ENCODE measurements at places on chromosomes 6 and 20.

GRCh38 chr6:128493877-128494276 is 26.5 kb downstream of the PTPRK start:
- DNase-seq: no peak

DNA sequence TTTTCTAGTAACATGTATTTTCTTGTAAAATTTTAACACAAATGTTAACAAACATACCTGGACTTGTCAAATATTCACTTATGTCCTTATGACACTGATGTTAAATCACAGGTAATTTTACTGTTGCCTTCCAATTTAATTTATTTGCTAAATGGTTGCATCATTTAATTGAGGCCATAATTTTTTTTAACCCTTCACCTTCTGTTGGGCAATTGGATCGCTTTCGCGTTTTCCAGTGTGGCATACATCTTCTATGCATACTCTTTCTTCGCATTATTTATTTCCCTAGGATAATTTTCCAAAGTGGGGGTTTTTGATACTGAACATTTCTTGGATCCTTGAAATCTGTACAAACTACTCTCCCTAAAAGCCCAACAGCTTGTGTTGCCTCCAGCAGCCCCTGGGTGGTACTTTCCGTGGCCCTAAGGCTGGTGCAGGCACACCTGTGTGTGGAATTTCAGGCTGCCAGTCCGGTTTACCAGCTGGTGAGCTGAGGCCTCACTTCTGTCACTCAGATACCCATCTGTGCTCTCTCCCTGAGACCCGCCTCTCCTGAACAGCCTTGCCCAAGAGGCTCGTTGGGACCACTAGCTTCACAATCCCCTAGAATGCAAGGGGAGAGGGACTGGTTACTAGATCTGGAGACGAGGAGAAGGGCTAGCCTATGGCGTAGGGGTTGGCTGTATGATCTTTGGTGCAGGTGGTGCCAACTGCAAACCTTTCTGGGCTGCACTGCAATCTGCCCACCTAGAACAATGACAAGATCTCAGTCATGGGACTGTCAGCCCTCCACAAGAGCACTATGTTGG is 11.2 kb upstream of the C20orf144 start:
- DNase-seq: no peak

GRCh38 chr20:58271606-58272351 is 37.7 kb upstream of the RAB22A start:
- no peak for DNase-seq

DNA sequence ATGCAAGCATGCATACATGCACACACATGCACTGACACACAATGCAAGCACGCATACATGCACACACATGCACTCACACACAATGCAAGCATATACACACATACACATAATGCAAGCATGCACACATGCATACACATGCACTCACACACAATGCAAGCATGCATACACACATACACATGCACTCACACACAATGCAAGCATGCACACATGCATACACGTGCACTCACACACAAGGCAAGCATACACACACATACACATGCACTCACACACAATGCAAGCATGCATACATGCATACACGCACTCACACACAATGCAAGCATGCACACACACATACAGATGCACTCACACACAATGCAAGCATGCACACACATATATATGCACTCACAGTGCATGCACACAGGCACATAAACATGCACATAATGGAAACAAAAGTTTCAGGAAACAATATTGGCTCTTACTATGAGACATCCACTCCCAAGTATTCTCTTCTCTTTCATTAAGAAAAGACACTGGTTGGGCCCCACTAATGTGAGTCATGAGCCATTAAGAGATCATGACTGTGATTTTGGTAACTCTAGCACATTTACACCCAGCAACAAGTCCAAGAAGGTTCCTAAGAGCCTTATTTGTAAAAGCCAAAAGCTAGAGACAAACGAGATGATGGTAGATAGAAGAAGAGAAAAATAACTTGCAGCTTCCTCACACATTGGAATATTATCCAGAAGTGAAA is 22.2 kb downstream of the APCDD1L start:
- no peak for DNase-seq

DNA sequence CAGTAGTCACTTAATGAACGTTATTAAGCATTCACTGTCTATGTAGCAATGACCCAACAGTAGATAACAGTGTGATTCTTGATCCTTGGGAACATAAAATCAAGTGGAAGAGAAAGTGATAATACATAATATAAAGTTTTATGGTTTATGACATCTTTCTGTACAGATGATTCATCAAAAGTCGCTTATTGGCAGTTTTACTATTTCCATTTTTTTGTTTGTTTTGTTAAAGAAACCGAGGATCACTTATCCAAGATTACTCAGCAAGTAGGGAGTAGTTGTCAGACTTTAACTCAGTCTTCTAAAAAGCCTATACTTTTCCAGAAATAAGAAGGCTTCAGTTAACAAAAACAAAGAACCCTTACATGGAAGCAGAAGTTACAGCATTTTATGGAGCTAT is 260.8 kb downstream of the ZFAND3 start:
- DNase-seq: peak; percentile 30

GRCh38 chr20:64137598-64138031 is 26.6 kb upstream of the MYT1 start:
- no peak for DNase-seq

DNA sequence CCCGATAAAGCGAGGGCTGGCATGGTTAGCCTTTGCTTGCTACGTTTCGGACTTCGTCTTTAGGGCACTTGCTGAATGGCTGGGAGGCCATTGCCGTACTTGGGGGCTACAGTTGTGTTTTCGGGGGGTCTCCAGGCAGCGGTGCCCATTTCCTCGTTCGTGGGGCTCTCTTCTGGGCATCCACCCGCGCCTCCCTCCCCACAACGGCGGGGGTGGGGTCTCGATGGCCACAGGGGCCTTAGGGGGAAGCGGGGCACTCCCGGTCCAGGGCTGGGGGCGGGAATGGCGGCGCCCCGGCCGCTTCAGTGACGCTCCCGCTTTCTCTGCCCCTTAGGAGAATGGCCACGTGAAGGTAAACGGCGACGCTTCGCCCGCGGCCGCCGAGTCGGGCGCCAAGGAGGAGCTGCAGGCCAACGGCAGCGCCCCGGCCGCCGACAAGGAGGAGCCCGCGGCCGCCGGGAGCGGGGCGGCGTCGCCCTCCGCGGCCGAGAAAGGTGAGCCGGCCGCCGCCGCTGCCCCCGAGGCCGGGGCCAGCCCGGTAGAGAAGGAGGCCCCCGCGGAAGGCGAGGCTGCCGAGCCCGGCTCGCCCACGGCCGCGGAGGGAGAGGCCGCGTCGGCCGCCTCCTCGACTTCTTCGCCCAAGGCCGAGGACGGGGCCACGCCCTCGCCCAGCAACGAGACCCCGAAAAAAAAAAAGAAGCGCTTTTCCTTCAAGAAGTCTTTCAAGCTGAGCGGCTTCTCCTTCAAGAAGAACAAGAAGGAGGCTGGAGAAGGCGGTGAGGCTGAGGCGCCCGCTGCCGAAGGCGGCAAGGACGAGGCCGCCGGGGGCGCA is 2.4 kb downstream of the MARCKS start:
- DNase-seq: peak; percentile 48

DNA sequence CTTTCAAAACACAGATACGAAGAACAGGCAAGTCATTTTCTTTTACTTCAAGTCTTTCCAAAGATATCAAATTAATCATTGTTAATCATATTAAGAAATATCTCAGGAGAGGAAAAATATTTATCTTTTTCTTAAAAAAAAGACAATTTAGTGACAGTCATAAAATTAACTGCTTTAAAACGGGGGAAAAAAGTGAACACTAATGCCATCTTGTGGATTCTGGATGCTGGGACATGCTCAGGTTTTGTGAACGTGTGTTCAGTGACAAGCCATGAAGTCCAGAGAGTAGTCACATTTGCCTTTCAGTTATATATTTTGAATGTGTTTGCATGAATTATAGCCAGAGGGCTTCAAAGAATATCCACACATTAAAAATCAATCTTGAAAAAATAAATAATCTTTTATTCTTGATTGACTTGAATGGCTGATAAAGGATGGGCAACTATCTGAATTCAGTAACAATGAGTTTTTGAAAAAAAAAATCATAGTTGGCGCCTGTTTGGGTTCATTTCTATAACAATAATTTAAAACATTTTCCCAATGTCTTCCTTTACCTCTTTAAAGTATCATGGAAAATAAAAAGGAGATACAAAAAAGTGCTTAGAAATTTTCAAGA is 74.7 kb upstream of the NOX3 start:
- DNase-seq: peak; percentile 59

DNA sequence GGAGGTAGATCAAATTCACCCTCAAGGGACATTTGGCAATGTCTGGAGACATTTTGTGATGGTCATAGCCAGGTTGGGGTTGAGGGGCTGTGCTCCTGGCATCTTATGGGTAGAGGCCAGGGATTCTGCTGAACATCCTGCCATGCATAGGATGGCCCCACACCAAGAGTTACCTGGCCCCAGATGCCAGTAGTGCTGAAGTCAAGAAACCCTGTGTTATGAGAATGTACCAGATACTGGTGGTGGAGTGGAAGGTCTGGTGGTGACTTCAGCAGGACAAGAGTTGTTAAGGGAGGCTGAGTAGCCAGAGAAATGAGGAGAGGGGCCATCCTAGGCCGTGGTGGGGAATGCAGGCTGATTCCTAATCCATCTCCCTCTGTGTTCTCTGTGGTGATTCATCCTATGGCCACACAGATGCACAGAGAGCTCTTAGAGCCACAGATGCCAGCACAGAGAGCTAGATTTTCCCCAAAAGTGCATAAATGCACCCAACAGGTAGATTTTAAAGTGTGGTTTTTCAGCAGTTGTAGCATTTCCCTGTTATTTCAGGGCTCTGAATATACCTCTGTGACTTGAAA is 43.6 kb downstream of the CDYL start:
- no peak for DNase-seq

- DNase-seq: peak; percentile 14
These were observed 38.6 kb downstream of the OVOL2 start for GRCh38 chr20:18019068-18019467.

DNA sequence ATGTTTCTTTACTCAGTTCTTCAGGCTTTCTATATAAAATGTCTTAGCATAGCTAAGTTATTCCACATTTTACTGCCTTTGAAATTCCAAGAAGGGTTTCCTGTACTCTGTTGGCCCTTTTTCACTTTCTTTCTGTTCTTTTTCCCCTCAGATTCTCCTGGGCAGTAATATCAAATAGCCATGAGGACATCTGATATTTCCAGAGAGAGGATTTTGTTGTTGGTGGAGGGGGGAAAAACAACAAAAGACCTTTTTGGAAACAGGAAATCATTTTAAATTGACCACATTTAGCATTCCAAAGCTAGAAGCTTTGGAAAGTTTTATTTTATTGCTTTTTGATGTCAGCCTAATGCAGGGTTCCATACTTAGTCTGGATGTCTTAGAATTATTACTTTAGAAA is 445.4 kb downstream of the GJA1 start:
- no peak for DNase-seq

- DNase-seq: no peak
These were observed 16.1 kb downstream of the ISM1 start for GRCh38 chr20:13236990-13237720.

- DNase-seq: no peak
These were observed 642.3 kb downstream of the MAFB start for GRCh38 chr20:40046703-40047102.

- DNase-seq: peak; percentile 39
These were observed 3.0 kb downstream of the CFB start for GRCh38 chr6:31948753-31949413.

DNA sequence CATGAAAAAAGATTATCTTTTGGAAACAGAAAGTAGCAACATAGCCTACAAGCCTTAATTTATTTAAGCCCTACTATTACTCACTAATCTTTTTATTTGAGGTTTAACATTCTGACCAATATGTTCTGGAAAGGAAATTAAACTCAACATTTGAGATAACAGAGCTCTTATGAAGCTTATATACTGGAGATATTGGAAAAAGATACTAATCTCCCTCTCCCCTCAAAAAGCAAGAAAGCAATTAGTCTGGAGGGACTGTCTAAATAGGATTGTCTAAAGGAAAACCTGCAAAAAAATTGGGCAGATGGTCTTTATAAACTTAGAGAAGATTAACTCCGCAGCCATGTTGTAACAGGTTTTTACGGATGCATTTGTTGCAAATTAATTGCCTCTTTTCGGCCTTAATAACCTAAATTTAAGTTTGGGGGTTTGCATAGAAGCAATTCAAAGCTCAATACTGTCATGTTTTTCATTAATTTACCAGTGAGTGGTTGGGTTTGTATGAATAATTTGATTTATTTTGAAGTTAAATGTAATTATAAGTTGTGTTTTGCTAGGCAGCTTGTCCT is 79.1 kb downstream of the SHLD1 start:
- no peak for DNase-seq

DNA sequence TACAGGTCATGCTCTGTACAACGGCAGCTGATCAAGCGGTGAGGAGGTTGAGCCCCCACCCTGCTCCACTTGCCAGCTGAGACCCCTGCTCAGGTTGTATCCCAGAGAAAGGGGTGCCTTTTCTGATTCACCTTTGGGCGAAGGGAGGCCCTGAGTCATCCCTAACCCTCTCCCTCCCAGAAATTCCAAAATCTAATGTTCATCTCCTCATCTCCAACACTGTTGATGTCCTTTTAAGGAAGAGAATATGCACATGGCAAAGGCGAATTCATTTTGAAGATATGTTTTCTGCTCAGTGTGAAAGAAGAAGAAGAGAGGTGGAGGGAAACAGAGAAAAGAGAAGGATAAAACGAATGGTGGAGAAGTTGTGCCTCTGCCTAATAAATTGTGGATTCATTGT is 120.5 kb downstream of the SCML4 start:
- DNase-seq: no peak

DNA sequence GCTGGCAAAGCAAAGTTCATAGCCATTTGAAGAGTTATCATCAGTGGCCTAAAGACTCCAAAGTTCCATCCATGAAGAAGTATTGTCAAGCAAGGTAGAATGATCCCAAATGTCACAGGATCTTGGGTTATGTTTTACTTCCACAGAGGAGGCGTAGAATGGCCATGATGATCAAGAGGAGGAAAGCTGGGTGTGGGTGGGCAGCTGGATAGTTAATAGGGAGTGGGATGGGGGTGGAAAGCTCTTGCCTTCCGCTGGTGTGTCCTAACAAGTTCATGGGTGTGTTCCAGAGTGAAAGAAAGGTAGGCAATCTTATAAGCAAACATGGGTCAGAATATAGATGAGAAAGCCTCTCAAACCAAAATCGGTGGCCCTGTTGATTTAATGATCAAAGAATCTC is 38.4 kb downstream of the PIGU start:
- DNase-seq: no peak

DNA sequence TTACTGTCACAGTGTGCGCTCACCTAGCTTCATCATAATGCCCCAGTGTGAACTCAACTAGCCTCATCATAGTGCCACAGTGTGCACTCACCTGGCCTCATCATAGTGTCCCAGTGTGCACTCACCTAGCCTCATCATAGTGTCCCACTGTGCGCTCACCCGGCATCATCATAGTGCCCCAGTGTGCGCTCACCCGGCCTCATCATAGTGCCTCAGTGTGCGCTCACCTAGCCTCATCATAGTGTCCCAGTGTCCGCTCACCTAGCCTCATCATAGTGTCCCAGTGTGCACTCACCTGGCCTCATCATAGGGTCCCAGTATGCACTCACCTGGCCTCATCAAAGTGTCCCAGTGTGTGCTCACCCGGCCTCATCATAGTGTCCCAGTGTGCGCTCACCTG is 10.6 kb downstream of the TMEM242 start:
- DNase-seq: no peak

GRCh38 chr6:34158876-34159275 is 13.0 kb upstream of the GRM4 start:
- DNase-seq: no peak

- no peak for DNase-seq
These were observed 46.1 kb upstream of the PRDM1 start for GRCh38 chr6:106039897-106040592.

GRCh38 chr20:35006009-35006408 is 50.3 kb downstream of the MYH7B start:
- DNase-seq: no peak
